ENCODE measurements at places on chromosomes 6 and 20.

GRCh38 chr20:39081255-39081654 is 119.1 kb downstream of the DHX35 start:
- DNase-seq, result peak; percentile 47

GRCh38 chr6:63530182-63530581 is 42.1 kb upstream of the LOC128125822 start:
- DNase-seq, result no peak

DNA sequence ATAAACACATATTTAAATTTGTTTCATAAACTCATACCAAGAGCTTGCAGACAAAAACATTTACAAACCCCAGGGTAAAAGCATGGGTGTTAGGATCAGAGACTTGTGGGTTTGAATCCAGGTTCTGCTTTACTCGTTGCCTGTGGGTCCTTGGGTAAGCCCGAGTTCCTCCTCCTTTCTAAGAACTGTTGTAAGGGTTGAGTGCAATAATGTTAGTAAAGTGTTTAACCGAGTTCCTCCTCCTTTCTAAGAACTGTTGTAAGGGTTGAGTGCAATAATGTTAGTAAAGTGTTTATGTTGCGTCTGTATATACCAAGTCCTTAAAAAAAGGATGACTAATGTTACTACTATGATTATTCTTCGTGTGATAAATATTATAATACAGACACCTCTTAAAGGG is 18.7 kb downstream of the CCDC170 start:
- DNase-seq, result no peak

DNA sequence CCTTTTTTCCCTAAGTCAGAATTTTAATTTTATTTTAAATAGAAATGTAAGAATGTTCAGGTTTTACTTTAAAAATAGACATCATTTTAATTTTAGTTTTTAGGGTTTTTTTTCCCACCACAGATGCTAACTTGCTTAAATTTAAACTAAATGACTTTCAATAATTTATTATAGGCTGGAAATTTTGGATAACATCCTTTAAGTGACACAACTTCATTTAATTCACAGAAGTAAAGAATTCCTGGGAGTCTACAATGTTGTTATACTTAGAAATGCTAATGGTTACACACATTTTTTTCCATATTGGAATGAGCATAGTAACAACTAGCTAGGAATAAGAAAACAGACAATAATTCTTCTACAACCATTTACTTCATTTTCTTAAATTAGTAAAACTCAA is 90.5 kb upstream of the PDE10A start:
- no peak for DNase-seq

DNA sequence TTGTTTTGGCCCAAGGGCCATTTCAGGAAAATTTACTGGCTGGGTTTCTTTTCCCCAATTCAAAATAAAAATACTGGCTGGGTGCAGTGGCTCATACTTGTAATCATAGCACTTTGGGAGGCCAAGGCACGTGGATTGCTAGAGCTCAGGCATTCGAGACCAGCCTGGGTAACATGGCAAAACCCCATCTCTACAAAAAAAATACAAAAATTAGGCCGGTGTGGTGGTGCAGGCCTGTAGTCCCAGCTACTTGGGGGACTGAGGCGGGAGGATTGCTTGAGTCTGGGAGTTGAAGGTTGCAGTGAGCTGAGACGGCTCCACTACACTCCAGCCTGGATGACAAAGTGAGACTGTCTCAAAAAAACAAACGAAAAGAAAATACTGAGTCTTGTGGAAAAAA is 60.0 kb downstream of the NINL start:
- no peak for DNase-seq

GRCh38 chr6:100415768-100416167 is 49.0 kb downstream of the SIM1 start:
- DNase-seq, result no peak

DNA sequence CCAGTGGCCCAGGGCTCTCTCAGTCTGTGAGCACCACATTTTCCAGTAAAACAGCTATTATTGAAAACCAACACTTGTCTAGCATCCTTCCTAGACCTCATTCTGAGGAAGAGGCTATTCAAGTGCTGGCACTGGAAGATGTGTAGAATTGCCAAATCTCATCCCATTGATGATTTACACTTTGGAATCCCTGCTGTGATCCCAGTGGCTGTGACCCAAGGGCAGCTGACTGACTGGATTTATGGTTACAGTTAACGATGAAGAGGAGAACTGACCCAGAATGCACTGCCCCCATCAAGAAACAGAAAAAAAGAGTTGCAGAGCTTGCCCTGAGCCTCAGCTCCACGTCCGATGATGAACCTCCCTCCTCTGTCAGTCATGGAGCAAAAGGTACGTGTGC is 2.4 kb downstream of the CMTR1 start:
- no peak for DNase-seq

- DNase-seq, result no peak
Measured at GRCh38 chr20:15634102-15634501, 939.1 kb downstream of the KIF16B start.

DNA sequence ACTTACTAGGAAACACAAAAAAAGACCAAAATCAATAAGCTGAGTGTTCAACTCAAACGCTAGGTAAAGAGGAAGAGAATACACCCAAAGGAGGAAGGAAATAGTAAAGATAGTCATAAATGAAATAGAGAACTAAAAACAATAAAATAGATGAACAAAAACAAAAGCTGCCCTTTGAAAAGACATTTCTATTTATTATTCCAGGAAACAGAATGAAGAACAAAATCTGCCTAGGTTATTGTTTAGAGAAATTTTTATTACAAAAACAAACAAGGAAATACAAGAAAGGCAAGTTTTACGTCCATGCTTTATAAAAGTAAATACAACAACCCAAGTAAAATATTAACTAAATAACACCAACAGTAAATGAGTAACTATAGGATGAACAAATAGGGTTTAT is 20.1 kb downstream of the HLA-DMB start:
- no peak for DNase-seq

DNA sequence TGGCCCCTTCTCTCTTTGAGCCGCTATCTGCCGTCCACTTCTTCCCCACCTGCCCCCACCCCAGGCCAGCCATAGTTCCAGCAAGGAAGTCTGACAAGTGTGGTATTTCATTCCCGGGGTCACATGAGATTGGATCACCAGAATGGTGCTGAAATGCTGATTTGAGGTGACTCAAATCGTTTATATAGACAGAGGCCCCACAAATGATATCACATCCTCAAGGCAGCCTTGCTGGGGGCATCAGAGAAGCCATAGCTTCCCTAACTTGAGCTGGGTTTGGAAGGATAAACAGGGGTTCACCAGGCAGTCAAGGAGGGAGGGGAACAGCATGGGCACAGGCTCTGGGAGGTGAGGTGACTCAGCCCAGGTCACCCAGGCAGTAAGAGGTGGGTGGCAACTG is 9.9 kb downstream of the SDCBP2 start:
- DNase-seq, result no peak

GRCh38 chr6:20838113-20838512 is 303.9 kb downstream of the CDKAL1 start:
- DNase-seq, result no peak

GRCh38 chr6:72977114-72977513 is 248.2 kb downstream of the KHDC1L start:
- no peak for DNase-seq

DNA sequence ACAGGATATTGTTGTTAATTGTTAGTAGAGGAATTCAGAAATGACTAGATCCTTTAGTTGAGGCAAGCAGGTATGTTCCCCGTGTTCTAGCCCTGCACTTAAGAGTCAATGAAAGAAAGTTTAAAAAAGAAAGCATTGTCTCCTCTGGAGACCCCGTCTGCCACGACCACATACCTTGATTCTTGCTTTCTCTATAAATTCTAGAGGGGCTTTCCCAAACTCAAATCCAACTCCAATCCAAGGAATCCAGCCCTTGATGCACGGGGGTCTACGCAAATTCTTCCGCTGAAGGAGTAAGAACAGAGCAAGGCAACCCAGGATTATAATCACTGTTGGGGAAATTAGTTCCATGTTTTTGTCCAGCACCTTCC is 401 bp downstream of the CYP39A1 start:
- DNase-seq, result no peak

- DNase-seq, result no peak
Measured at GRCh38 chr6:107822176-107823046, 1.7 kb downstream of the SCML4 start.

DNA sequence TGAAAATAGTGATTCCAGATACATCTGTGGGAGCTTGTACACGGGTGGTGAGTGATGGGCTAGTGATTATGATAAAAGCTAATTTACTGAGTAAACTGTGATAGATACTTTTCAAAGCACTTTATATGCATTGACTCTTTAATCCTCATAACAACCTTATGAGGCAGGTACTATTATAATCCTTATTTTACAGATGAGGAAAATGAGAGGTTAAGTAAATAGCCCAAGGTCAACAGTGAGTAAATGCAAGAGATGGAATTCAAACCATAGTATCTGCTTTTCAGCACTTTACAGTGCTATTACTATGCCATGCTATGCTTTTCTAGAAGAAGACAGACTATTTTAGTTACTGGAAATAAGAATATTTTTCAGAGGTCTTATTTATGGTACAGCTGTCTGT is 320.9 kb upstream of the CITED2 start:
- DNase-seq, result no peak

Measured in NCI-H187 treated with DMSO at 0.1 percent for 48 hours (cell line).